ENCODE measurements at places on chromosomes 2 and 18.

GRCh38 chr2:120990451-120990871, 254.8 kb downstream of the GLI2 start:
- no peak for DNase-seq

DNA sequence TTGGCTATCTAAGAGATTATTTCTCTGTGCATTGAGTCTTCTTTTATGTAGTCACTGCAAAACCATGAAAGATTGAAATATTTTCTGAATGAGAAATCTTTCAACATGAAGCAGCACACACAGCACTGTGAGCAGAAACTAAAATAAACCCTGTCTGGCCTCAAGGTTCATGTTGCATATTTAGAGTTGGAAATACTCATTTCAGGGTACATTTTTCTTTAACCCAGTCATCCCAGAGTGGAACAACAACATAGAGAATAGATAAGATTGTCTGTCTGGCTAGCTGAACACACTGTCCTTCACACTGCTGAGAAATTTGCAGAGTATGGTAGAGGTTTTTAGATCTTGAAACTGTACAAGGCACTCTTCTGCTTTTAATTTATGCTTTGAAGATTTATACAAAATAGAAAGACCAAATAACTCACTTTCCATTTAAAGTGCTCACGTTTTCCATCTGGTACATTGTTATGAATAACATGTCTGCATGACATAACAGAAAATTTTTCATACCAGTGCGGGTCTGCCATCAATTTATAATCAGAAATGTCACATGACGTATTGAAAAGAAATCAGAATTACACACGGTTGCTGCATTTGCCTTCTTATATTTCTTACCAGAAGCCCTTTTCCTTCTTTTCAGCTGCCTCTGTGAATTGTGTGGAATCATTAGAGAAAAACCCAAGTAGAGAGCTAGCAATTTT, 25.0 kb upstream of the FN1 start:
- DNase-seq: peak; percentile 95

DNA sequence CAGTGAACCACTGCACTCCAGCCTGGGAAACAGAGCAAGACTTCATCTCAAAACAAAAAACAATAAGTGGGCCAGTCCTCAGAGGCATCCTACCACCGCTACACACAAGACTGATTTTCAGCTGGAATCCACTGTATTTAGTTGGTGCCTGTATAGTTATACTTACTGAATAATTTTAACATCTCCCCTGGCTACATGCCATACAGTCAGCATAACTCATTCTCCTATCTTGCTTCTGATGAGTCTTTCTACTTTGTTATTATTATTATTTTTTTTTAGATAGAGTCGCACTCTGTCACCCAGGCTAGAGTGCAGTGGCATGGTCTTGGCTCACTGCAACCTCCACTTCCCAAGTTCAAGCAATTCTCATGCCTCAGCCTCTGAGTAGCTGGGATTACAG, 19.9 kb upstream of the CAB39 start:
- DNase-seq: peak; percentile 58

DNA sequence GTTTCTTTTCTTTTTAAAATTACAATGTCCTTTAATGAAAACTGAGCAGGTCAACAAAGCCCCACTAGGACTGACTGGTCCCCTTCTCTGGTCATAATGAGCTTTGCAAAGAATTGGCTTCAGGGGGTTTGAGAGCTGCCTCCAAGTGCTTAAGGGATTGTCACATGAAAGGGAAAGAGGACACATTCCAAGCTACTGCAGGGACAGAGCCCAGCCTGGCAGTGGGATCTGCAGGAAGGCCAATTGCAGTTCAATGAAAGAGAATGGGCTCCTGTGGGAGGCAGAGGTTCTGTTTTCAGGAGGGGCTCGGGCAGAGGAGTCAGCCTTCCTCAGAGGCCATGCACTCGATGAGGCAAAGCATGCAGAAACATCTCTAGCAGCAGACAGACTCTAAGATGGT, 84.1 kb upstream of the ACKR3 start:
- DNase-seq: no peak

GRCh38 chr2:42754021-42754775, 9.7 kb downstream of the OXER1 start:
- peak; percentile 36 for DNase-seq

GRCh38 chr2:195570329-195570728, 86.7 kb upstream of the SLC39A10 start:
- DNase-seq: no peak

DNA sequence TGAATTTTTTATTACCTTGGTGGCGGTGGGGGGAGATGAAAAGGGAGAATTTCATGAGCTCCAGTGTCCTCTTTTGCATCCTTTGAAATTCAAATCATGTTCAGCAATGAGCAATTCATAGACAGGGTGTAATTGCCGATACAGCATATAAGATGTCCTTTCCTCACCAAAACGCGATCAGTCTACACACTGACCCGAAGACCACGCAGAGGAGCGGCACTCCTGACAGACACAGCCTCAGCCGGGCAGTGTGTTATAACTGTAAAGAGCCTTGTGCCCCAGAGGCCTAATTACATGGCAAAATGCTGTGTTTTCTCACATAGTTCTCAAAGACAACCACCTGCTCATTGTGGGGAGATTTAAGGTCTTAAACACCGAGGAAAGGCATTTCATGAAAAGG, 38.4 kb upstream of the APCDD1 start:
- no peak for DNase-seq

- no peak for DNase-seq
These were observed 55.8 kb downstream of the ID2 start for GRCh38 chr2:8737571-8738175.

DNA sequence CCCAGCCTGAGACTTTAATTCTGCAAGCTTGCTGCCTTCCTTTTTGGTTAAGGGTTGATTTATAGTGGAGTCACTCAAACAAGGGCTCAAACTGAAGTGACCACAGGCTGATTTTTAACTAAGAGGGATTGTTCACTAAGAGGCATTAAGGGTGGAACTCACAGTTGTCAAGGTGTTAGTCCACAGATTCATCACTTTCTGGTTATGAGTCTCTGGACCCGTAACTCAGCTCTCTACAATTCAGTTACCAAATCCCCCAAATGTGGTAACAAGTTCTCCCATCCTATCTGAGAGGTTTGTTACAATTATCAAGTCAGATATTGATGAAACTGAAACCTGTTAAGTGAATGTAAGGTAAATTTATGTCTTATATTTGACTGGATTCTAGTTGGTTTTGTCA, 185.9 kb upstream of the KLHL14 start:
- DNase-seq: no peak

GRCh38 chr2:59630789-59631188, 922.7 kb downstream of the BCL11A start:
- no peak for DNase-seq

DNA sequence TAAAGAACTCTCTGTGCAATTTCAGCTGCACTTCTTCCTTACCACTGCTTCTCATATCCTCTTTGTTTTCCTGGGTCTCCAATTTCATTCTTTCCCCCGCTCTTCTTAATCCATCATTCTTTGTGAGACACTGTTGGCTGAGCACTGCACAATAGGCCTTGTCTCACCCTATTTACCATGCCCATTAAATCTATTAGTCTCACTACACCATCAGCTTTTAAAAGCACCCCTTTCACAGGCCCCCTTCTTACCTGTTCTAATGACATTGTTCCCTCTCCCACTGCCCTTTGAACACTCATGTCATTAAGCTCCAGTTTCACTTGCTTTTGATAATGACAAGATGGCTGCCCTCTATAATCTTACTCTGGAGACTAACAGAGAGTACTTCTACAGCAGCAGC, 404.1 kb upstream of the ACVR2A start:
- no peak for DNase-seq

DNA sequence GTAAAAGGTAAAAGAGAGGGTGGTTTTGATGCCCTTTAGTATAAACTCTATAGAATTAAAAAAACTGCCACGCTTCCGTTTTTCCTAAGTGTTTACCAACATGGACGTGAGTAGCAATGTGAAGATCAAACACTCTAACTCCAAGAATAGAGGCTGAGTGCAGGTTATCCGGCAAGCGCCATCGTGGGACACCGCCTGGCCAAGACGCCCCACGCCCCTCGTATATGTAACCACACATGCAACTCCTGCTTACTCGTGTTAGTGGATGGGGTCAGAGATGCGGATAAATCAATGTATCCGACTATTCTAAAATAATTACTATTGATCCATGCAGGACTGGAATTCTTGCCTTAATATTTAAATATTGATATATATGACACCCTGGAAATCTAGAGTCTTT, 741.3 kb downstream of the GALR1 start:
- DNase-seq: no peak

GRCh38 chr2:72579591-72580180, 246.1 kb downstream of the EXOC6B start:
- peak; percentile 81 for DNase-seq

DNA sequence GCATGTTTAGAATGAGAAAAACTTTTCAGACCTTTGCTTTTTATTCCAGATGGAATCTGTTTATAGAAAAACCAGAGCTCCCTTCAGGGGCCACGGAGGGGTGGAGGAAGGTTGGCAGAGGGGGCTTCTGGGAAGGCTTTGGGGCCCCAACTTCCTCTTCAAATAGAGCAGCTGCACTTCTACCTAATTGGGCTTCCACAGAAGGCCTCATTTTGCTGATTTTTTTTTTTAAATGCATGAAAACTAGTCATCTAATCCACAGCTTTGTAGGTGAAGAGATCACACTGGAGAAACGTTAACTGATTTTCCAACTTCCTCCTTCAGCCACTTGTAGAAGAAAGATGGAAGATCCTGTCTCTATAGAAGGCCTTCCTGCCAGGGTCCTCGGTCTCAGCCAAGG, 181.8 kb downstream of the BCL11A start:
- no peak for DNase-seq

GRCh38 chr2:124559236-124559635, 534.1 kb downstream of the CNTNAP5 start:
- no peak for DNase-seq

DNA sequence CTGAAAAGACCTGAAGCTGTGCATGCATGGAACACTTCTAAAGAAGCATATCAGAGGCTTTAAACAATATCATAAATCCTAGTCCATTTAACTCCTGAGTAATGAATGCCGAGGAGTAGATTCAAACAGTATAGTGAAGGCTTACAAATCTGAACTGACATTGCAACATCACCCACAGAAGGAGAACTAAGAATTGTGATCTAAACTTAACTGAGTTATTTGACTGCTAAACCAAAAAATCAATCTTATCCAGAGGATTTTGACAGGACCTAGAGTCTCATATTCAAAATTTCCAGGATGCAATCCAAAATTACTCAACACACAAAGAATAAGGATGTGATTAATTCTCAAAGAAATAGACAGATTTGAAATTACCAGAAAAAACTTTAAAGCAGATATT, 181.0 kb downstream of the SLC39A10 start:
- DNase-seq: peak; percentile 86

- DNase-seq: no peak
These were observed 257.3 kb downstream of the TWIST2 start for GRCh38 chr2:239105234-239105633.

- no peak for DNase-seq
These were observed 103.7 kb downstream of the KCNH7 start for GRCh38 chr2:162734866-162735265.

GRCh38 chr2:1702186-1702565, 42.1 kb downstream of the PXDN start:
- DNase-seq: no peak

GRCh38 chr18:48715711-48716361, 177.0 kb downstream of the CTIF start:
- peak; percentile 70 for DNase-seq

- peak; percentile 12 for DNase-seq
These were observed 96.3 kb upstream of the RASGRP3 start for GRCh38 chr2:33380001-33380609.

- DNase-seq: no peak
These were observed 3.3 kb upstream of the CNDP1 start for GRCh38 chr18:74531043-74531442.

DNA sequence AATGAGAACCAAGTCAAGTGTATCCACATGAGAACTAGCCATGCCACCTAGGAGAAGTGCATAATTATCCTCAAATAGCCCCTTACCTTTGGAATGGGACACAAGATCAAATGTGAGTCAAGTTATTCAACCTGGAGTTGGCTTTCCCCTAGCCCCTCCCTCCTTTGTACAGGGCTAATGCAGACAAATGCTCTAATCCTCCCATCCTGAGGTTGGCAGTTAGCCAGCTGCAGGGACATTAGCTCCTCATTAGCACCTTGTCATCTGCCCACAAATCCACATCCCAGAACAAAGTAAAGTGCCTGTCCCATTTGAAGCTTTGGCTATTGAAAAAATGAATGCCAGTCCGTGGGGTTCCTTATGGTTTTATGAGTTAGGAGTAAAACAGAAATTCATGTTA, 294.1 kb upstream of the FANCL start:
- DNase-seq: no peak

DNA sequence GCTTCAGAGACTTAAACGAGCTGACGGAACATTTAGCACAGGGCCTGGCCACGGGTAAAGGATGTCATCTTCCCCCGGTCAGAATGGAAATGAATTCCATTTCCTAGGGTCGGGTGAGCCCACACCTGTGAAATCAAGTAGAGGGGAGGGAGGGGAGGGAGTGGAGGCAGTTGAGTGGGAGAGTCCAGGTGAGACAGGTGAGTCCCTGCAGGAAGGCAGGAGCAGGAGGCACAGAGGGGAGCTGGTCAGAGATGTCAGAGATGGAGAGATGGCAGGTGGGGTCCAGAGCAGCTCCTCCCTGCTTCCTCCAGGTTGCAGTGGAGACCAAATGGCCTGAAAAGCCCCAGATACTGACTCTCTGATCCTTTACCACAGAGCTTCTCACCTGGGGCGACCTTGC, 55.2 kb downstream of the SH3BP4 start:
- DNase-seq: no peak

GRCh38 chr18:7908681-7909299, 341.7 kb downstream of the PTPRM start:
- DNase-seq: no peak

DNA sequence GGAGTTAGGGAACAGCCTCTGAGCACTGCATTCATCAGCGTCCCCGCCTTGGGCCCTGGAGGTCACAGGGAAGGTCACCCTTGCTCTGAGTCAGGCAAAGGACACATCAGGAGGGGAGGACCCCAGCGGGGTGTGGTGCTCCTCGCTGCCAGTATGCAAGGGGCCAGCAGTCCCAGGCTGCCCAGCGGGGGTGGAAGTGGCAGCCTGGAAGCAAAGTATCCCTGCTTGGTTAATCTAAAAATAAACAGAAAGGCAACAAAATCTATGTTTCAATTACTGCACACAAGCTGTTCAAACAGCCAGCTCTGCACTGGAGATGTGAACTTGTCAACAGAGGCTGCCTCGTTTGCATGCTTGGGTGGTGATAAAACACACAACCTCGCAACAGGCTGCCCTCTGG, 164.1 kb downstream of the KLHL29 start:
- DNase-seq: no peak

DNA sequence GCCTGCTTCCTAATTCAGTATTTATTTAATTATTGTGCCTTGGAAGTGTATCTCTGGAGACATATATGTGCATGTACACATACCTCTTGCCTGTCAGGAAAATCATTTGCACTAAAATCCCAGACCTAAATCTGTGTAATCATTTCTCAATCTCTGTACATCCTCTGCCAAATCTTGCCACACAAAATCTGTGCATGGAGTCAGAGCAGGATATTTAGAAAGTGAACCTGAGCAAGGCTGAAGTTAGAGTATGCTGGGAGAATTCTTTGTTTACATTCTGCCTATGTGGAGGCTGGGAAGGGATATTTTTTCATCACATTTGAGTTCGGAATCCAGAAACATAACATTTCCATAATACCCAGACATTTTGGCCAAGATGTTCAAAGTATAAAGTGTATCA, 9.3 kb downstream of the XRCC5 start:
- peak; percentile 13 for DNase-seq

Data from fibroblast of the aortic adventitia (primary cell).